Activated T-cell treated with anti-CD3 and anti-CD28 coated beads for 24 hours (primary cell): ENCODE measurements at places on chromosomes 6 and 20.

DNA sequence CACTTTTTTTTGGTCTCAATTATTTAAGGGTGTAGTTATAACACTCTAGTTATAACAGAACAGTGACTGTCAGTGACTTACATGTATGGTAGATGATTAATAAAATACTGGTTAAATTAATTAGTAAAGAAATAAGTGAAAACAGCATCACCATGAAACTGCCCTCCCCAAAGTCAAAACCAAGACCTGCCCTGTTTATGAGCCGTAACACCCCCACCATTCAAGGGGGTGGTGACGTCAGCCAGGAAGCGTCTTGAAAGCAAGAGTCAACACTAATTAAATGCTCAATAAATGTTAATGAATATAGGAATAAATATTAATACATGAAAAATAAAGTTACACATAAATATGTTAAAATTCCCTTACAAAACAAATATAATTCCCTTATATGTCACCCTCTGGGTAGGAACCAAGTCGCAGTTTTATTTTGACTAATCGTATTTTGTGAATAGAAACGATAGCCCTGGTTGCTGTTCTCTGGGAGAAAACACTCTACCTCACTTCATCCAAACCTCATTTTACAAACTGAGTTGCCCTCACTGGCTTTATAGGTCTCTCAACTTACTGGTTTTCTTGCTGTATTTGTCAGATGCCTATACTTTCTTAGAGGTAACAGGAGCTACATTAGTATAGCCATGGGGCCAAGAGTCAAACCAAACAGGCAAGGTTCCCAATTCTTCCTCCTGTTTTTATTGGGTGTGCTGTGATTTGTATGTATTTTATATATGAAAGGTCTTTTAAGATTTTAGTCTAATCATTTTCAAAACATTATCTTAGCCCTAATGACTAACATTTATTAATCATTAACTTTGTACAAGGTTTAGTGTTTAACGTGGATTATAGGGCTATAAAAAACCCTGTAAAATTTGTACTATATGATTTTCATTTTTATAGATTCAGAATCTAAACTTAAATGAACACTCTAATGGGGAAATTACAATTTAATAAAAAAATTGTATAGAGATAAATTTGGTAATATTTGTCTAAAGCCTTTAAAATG is 227.9 kb upstream of the IRAK1BP1 start:
- DNase-seq = no peak

- DNase-seq = no peak
These were observed 38.1 kb upstream of the OPN5 start for GRCh38 chr6:47743744-47744143.

- no peak for DNase-seq
These were observed 17.3 kb upstream of the ZNF334 start for GRCh38 chr20:46530640-46531039.

- no peak for DNase-seq
These were observed 185.0 kb upstream of the PDE10A start for GRCh38 chr6:165848086-165848426.

DNA sequence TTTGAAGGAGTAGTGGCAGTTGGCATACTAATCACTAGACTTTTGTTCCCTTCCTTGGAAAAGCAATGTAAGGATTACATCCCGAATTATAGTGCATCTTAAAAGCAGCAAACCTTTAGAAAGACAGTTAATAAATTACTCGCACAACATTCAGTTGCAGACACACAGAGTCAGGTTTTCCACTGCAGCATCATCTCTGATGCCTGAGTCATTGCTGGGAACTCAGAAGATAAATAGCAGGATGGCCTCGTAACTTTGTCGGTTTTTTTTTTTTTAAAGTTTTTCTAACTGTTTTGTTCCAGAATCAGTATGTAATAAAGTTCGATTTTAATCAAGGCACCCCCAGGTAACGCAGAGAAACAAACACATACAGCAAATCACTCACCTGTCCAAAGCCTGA is 34.3 kb downstream of the GJA10 start:
- DNase-seq = no peak

DNA sequence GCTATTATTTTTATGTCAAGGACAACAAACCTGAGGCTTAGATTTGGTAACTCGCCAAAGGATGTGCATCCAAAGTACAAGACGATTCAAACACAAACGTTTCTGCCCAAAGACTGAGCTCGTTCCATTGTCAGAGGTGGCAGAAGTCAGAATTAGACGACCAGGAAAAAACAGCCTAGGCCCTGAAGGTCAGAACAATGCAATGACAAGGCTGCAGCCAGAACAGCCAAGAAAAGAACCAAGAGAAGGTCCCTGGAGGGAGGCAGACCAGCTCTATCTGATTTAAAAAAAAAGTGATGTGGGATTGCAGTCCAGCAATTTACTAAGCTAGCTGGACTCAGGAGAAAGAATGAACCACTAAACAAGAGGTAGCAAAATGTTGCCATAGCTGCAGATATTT is 54.2 kb downstream of the NCOA7 start:
- no peak for DNase-seq

GRCh38 chr6:34055223-34055933 is 90.5 kb downstream of the GRM4 start:
- peak; percentile 48 for DNase-seq

DNA sequence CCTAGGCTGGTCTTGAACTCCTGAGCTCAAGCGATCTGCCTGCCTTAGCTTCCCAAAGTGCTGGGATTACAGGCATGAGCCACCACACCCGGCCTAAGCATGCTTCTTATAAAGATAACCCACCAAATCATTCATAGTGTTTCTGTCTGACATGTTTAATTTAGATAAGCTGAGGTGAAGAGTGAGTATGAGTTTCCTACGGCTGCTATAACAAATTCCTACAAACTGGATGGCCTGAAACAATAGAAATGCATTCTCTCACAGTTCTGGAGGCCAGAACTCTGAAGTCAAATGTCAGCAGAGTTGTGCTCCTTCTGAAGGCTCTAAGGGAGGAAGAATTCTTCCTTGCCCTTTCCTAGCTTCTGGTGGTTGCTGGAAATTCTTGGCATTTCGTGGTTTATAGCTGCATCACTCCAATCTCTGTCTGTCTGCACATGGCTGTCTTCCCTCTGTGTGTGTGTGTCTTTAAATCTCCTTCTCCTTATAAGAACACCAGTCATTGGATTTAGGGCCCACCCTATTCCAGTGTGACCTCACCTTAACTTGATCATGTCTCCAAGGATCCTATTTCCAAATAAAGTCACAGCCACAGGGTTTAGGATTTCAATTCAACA is 29.9 kb downstream of the MAPK13 start:
- DNase-seq = no peak

DNA sequence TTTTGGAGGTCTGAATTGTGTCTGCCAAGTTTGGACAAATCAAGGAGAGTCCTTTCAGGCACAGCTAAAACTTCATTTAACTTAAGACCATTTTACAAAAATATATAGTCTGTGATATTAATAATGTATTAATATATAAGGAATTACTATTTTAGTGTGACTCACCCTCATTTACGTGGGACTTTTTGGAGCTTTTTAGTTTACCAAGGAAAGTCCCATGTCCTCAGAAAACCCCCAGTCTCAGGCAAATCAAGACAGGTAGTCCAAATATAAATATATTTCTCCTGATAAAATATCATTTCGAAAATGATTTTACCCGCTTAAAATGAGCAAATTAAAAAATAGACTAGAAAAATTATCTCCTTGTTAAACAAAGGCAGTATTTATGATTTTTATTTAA is 479.0 kb downstream of the PKHD1 start:
- no peak for DNase-seq

DNA sequence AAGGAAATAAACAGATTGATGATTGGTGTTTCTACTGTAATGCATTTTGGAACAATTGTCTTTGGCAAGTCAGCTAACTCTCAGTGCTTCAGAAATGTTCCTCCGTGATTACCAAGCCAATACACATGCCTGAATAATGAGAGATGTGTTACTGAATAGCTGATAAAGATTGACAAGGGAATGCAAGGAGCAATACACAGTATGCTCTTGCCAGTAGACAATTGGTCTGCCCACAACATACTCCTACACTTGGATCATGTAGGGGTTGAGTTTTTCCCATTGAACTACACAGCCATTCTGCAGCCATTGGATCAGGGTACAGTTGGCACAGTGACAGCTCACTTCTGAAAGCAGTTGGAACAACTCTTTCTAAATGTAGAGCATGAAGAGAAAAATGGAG is 5.6 kb upstream of the GJB7 start:
- no peak for DNase-seq
